Inflammatory macrophage treated with lipopolysaccharide for 1 hour (primary cell): ENCODE measurements at places on chromosomes 6 and 20.

- no peak for DNase-seq
These were observed 62.1 kb upstream of the BHLHE23 start for GRCh38 chr20:63068711-63069367.

- DNase-seq = no peak
These were observed 216.8 kb upstream of the DTNBP1 start for GRCh38 chr6:15879371-15880261.

DNA sequence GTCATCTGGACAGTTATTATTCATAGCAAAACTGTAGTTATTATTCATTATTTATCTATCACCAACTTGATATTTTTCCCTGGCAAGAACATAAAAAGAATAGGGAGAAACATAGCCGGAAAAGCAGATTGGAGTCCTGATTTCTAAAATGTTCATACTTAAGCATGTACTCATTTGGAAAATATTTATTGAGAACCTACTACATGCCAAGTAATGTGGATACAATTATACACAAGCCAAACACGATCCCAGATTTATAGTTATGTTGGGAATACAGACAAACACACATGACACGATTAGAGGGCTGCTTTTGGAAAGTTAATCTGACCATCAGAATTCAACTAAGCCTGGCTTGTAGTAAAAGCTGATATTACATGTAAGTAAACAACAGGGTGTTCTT lies 30.7 kb downstream of the ARHGAP18 start:
- no peak for DNase-seq

- DNase-seq = peak; percentile 59
These were observed 3.9 kb downstream of the NOL4L start for GRCh38 chr20:32580970-32581838.

- no peak for DNase-seq
These were observed 210.0 kb downstream of the DLL1 start for GRCh38 chr6:170080828-170081371.

DNA sequence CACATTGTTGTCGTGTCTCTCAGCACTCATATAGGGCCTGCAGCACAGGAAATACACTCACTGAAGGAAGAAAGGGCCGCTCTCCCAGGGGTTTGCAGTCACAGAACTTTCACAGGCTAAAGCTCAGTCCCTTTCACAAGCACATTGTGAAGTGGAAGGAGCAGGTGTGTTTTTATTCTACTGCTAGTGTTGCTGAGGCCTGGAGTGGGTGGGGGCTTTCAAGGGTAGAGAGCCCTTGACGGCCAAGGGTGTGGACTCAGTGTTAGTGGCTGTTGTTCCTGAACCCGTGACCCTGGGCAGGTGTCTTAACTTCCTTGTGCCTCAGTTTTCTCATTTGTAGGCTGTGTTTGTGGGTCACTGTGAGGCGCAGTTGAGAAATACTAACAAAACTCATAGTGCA lies 66.2 kb upstream of the SLC22A1 start:
- no peak for DNase-seq

GRCh38 chr6:14619419-14619781 lies 501.8 kb downstream of the CD83 start:
- DNase-seq = no peak

DNA sequence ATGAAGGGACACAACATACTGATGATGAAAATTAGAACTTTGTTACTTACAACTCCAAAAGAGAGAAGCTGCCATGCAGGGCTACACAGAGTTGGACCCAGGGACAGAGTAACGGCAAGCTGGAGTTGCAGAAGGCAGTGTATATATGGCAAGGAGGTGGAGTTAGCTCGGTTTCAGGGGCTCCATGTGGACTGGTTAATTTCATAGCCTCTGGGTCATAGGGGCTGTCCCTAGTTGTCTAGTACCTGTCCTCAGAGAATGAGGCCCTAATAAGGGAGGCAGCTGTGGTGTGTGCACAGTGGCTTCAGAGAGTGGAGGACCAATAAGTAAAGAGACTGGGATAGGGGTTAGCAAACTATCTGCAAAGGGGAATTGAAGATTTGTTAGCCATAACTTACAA lies 7.9 kb upstream of the ZSCAN12 start:
- DNase-seq = no peak

- DNase-seq = peak; percentile 62
These were observed 272.0 kb downstream of the ADGB start for GRCh38 chr6:146870760-146871159.

GRCh38 chr6:36731622-36732310 lies 34.1 kb downstream of the RAB44 start:
- DNase-seq = no peak

DNA sequence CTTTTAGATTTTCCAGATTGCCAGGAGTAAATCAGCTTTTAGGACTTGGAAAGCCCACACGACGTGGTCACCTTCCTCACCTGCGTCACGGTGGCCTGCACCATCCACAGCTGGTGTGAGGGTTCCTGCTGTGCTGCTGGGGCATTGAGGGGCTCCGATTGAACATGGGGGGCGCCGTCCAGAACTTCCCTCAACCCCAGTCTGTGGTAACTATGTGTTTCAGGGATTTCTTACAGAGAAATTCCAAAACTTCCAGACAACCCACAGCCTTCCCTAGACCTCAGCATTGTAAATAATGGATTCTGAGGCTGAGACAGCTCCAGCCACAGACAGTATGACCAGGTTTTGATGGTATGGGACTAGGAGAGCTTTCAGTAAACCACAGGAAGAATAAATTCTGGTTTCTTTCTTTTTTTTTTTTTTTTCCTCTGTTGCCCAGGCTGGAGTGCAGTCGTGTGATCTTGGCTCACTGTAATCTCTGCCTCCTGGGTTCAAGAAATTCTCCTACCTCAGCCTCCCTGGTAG lies 46.7 kb upstream of the IRF4 start:
- DNase-seq = no peak

DNA sequence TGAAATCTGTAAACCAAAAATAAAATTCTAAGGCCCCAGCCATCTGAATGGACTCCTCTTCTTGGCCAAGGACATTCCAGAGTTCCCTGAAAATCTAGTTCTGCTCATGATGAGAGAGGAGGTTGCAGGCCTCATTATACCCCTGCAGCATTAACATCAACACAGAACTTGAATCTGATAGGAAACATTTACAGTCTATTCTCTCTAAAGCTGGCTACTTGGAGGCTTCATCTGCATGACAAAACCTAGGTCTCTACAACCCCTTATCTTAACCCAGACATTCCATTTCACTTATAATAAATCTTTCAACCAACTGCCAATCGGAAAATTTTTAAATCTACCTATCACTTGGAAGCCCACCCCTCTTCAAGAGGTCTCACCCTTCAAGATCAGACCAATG lies 15.7 kb downstream of the RTN4IP1 start:
- DNase-seq = no peak

GRCh38 chr6:36609582-36609981 lies 15.4 kb downstream of the SRSF3 start:
- DNase-seq = no peak

GRCh38 chr6:26232306-26232939 lies 132.6 kb upstream of the BTN3A2 start:
- DNase-seq = no peak

GRCh38 chr6:31776989-31777666 lies at the start of gene VWA7:
VWA7 (minus strand) TSS chr6:31777328; CDS start chr6:31776779, 549 bp downstream.
- DNase-seq = peak; percentile 87

DNA sequence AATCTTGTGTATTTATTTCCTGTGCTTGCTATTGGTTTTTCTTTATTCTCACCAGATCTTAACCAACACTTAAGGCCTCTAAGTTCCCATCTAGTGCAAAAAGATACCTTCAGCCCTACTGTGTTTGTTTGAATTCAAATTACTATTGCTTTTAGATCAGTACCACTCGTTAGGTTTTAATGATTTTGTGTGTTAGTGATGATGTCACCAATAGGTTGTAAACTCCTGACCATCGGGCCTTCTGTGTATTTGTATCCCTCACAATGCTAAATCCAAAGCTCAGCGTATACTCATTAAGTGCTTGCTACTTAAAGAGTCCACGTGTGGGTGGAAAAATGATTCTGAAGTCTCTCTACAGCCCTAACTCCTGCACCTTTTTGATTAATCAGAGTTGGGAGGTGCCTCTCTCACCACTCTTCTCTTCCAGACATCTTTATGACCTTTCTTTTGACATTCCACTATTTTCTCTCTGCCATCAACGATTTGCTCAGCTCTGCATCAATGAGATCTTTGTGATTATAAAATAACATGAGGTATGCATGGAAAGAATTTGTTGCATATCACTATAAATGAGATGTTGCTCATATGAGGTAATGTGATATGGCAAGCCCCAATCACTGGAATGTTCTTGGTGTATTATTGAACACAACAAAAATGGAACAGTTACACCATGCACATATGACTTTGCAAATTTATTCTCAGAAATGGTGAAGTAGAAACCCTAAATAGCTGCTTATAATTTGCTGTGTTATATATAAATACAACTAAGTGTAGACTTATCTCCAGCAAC lies 55.1 kb upstream of the LAMA2 start:
- DNase-seq = no peak

DNA sequence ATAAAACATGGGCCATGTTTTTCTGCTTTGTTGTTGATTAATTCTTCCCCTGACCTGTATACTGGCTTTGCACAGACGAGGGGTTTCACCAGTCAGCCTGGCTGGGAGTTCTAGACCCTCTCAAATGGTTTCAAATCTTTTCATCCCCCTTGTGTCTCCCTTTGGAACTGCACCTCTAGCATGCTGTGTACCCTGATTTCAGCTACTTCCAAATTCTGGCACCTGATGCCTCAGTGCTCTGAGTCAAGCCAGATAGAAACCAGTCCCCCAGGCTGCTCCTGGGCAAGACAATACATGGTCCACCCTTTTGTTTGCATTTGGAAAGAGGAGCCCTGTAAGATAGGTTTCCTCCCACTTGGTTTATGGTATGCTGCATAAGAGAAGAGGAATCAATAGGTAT lies 290.2 kb downstream of the BTBD3 start:
- DNase-seq = peak; percentile 66

- DNase-seq = no peak
These were observed 10.6 kb downstream of the MTCH1 start for GRCh38 chr6:36975231-36976006.

- no peak for DNase-seq
These were observed 33.4 kb upstream of the IPCEF1 start for GRCh38 chr6:154390034-154390433.

GRCh38 chr6:111468329-111469012 lies 14.5 kb downstream of the REV3L start:
- no peak for DNase-seq

DNA sequence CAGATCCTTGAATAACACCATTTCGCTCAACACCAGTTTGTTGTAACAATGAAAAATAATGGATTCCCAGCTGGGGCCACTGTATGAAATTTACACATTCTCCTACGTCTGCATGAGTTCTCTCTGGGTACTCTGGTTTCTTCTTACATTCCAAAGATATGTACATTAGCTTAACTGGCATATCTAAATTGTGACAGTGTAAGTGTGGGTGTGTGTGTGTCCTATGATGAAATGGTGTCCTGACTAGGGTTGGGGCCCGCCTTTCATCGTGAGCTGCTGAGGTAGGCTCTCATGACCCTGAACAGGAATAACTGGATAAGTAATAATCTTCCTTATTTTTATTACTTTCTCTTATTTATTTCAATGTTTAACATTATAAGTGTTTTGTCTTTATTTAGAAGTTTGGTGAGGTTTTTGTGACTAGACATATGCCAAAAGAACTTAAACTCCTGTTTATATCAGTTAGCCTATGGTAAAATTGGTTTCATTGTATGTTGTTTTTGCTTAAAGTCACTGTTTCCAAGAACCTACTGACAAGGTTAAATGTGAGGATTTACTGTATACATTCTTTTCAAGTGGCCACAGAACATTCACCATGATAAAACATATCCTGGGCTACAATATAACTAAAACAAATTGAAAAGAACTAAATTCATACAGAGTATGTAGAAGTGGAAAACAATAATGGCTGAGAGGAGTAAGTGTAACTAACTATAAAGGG lies 42.4 kb downstream of the RBL1 start:
- DNase-seq = peak; percentile 28
